Fibroblast of skin of abdomen (primary cell): ENCODE measurements at places on chromosomes 11 and 22.

DNA sequence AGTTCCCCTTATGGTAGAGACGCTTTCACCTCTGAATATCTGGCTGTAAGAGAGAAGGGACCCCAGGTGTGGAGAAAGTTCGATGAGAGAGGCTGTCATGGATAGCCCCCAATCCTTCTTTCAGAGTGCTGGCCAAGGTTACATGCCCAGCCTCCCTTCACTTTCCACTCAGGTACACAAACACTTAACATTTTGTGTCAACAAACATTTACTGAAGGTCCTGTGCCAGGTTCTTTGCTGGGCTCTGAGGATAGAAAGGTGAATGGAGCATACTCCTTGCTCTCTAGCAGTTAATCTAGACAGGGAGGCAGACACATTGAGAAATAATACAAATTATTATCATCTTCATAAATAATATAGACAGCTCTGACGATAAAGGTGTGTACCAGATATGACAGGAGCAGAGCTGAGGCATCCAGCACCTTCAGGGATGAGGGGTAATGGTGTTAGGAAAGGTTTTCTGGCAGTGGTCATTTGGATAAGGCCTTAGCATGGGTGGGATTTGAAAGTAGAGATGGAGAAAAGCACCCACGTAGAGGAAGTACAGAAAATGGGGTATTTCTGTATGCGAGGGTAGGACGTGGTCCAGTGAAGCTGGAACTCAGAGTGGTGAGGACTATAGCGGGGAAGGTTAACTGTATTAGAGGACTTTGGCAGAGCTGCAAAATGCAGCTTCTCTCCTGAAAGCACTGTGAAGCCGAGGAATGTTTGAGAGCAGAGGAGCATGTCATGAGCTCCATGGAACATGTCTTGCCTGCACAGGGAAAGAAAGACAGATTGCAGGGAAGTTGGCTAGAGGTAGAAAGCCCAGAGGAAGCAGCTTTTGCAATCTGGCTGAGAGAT, 19.6 kb downstream of the PPFIBP2 start:
- DNase-seq, result no peak

DNA sequence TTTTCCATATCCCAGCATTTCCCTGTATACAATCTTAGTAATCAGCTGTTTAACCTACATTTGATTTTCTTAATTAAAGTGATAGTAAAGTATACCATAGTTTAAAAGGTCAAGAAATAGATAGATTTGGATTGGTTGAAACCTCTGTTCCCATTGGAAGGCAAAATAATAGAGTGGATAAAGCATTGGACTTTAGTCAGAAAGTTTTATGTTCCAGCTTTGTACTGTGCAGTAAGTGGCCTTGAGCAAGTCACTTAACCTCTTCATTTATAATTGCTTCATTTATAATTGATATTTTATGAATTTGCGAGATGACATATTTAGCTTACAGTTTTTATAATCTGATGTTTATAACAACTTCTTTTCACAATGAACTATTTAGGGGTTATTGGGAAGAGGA, 3.6 kb downstream of the ZFP91 start:
- DNase-seq, result no peak

GRCh38 chr11:134821422-134821821, 409.4 kb upstream of the B3GAT1 start:
- no peak for DNase-seq

DNA sequence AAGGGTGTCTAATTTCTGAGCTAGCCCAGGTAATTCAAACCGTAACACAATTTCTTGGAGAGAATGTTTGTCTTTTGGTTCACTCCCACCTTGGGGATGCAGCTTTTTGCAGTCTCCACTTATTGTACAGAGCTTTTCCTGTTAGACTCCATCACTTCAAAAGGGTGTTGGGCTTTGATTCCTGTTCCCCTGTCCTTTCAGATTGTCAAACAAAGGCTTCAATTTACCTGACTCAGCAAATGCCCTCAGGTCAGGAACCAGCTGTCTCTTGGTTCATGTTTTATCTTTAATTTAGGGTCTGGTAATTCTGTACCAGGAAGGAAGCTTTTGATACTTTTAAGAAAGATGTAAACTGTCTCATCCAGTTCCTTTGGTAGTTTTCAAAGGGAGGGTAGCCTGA, 880.6 kb downstream of the NTM start:
- DNase-seq, result no peak

DNA sequence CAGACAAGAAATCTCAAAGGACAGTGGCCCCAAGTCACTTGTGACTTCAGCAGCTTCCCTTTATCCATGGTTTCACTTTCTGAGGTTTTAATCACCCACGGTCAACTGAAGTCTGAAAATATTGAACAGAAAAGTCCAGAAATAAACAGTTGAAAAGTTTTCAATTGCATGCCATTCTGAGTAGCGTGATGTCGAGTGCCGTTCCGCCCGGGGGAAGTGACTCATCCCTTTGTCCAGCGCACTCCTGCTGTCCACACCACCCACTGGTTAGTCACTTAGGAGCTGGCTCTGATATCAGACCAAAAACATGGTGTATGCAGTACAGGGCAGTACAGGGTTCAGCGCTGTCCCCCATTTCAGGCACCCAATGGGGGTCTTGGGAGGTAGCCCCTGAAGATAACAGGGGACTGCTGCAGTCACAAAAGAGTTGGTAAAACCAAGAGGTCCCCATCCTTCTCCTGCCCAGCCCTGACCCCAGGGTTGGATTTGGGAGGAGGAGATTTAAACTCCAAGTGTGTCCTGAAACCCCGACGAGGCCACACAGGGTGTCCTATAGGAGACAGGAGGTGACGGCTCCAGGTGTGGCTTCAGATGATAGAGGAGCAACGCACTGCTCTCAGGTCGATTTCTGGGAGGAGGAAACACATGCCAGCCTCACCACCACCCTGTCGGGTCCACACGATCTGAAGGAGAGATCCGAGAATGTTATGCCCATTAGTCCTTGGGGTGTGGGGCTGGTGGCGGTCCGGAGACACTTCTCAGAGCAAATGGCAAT, 390.1 kb downstream of the CTTN start:
- DNase-seq, result peak; percentile 36

DNA sequence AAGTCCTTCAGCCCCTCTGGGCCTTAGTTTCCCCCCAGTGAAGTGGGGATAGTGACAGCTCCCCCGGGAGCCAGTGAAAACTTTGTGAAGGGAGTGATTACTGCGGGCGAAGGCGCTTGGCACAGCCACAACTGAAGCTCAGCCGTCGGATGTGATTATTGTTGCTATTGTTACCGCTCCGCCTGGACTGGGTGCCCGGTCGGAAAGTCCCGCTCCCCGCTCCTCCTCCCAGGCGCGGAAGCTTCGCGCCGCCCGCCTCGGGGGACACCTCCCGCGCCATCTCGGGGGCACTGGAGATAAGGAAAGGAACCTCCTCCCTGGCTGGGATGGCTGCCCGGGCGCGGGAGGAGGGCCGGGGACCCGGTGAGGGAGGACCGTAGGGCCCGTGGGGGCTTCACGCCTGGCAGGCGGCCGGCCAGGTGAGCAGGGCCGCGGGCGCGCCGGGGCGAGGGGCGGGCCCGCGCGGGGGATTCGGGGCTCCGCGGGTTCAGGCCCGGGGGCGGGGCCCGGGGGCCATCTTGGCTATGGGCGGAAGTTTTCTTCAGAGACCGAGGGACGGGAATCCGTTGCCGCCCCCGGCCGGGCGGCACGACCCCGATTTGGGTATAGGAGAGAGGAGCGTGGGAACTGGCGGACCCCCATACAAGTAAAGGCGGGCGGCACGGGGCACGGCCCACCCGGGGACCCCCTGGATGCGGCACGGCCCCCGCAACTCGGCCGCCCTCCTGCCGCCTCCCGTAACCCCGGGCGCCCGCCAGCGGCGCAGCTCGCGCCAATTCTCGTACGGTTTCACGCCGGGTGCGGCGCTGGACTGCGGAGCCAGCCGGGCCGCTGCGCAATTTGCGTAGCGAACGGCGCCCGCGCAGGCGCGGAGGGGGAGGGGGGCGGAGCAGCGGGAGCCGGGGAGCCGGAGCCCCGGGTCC, at the start of gene GPR137:
TSS of gene GPR137 (plus strand) at position 887 of the 923 bp plus-strand sequence. CDS start 677 bp downstream, outside the sequence.
- DNase-seq, result peak; percentile 67

- no peak for DNase-seq
These were observed 34.0 kb downstream of the UQCR10 start for GRCh38 chr22:29801153-29801552.

DNA sequence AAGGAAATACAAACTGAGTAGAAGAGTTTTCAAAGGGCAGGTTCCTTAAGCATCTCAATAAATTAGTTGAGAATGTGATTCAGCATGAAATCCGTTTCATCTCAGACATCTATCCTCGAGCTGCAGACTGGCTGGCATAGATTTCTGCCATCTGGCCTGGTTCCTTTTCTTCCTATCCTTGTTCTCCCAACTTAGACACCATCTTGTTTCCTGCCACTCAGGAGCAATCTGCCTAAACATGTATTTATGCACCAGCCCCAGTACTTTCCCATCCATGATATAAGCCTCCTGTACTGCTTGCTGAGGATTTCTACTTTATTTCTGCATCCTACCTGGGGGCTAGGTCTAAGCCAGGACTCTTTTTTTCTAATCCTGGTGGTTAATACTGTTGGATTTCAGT, 359.1 kb upstream of the C11orf87 start:
- DNase-seq, result no peak

- DNase-seq, result no peak
These were observed 1505.2 kb downstream of the TBC1D22A start for GRCh38 chr22:48267681-48268080.

DNA sequence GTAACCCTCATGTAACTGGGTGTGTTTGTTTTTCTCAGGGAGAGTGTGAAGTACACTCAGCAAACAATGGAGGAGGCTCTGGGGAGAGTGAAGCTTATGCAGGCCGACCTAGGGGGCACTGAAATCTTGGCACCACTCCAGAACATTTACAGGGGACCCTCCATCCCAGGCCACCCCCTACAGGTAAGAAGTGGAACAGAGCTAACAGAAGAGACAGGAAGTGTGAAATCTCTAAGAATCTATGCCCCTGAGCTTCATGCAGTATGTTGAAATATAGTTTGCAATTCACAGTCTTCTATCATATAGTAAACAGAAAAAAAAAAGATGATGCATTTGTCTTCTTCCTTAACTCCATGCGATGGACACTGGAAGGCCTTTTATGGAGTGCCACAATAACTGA, 8.4 kb downstream of the VWA5A start:
- DNase-seq, result no peak
